HL-60 (cell line): ENCODE measurements at places on chromosomes 12 and 14.

- DNase-seq = no peak
Observed at GRCh38 chr14:57227083-57227482, 41.6 kb downstream of the EXOC5 start.

- no peak for DNase-seq
Observed at GRCh38 chr12:52832985-52833905, 866 bp downstream of the KRT79 start.

GRCh38 chr14:102232348-102232625 lies 72.7 kb downstream of the MOK start:
- DNase-seq = no peak

GRCh38 chr14:22634233-22634900 lies 9.8 kb downstream of the OR6J1 start:
- no peak for DNase-seq

DNA sequence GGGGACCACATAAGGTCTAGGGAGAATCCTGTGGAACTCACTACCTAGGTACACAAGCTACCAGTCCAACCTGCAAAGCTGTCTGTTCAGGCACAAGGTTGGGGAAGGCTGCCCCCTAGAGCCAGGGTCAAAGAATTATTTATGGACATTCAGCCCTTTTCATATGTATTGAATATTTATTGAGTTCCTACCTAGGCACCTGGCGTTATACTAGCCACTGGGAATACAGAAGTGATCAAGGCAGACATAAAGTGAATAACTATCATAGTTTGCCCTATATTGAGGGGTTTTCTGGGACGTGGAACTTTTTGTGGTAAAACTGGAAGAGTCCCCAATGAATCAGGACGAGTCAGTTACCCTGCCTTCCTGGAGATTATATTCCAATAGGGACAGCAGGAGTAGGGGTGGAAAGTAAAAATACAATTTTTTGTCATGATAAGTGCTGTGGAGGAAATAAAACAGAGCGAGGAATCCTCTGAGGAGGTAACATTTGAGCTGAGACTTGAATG lies 5.8 kb upstream of the SLC48A1 start:
- DNase-seq = peak; percentile 72

DNA sequence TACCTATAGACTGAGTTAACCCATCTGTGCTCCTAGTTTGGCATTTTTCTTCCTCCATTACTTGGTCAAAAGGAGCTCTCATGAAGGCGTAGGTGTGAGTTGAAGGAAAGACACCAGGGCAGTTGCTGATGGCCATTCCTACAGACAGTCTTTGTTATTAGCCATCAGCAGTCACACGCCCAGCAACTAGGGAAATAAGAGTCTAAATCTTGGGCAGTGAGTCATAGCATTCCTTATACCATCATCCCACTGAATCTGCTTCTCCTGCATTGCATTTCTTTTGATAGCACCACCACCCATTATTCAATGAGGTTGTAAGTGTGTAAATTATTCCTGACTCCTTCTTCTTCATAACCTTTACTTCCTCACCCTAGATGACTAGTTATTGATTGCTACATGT lies 150.9 kb upstream of the IGF1 start:
- no peak for DNase-seq

DNA sequence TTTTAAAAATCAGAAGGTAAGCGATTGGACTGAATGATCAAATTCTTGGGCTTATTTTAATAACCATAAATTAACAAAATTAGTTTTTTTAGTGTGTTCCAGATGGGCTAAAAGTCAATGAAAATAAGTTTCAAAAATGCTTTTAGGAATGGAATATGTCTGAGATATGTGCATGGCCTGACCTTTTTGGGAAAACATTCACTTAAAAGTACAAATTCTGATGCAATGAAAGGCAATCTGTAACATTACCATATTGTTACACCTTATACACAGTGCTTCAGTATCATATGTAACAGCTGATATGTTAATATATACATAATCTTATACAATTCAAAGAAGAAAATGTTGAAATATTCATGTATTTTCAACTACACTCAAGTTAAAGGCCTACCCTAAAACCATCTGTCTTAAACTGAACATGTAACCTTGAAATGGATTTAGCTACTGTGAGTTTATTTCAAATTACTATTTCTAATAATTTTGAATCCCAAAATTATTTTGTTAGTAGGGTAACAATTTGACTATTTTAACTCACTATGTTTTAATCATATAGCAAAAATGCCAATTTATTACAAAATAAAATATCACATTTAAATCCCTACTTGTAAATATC lies 84.8 kb downstream of the EEA1 start:
- DNase-seq = no peak

DNA sequence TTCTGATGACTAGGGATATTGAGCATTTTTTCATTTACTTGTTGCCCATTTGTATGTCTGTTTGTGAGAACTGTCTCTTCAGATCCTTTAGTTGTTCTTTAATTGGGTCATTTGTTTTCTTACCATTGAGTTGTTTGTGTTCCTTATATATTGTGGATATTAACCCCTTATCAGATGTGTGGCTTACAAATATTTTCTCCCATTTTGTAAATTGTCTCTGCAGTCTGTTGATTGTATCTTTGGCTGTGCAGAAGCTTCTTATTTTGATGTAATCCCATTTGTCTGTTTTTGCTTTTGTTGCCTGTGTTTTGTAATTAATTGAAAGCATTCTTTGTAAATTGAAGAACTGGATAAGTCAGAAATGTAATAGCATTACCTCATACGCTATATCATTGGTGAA lies 459.1 kb upstream of the FOXG1 start:
- DNase-seq = no peak

DNA sequence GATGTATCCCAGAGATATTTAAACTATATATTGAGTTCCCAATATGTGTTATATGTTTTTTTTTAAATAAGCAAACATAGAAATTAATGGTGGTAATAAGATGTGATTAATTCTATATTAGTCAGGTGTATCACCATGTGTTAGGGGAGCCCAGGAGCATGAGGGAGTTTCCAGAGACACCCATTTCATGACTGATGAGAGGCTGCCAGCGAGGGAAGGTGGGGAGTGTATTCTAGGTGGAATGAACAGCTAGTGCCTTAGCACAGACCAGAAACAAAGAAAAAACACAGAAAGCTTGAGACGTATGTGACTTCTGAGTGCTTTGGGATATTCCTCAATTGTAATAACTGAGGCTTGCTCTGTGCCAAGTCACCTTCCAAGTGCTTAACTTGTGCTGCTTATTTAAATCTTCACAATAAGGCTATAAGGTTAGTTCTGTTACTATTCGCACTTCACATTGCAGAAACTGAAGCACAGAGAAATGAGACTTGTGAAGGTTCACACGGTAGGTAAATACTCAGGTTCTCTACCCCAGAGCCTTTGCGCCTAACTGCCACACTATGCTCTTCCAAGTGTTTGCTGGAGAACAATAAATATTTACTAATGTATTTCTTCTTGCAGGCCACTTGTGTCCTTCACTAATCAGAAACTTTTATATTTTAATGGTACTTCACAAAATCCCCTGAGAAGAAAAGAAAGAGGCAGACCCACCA lies 17.9 kb upstream of the MGP start:
- no peak for DNase-seq

DNA sequence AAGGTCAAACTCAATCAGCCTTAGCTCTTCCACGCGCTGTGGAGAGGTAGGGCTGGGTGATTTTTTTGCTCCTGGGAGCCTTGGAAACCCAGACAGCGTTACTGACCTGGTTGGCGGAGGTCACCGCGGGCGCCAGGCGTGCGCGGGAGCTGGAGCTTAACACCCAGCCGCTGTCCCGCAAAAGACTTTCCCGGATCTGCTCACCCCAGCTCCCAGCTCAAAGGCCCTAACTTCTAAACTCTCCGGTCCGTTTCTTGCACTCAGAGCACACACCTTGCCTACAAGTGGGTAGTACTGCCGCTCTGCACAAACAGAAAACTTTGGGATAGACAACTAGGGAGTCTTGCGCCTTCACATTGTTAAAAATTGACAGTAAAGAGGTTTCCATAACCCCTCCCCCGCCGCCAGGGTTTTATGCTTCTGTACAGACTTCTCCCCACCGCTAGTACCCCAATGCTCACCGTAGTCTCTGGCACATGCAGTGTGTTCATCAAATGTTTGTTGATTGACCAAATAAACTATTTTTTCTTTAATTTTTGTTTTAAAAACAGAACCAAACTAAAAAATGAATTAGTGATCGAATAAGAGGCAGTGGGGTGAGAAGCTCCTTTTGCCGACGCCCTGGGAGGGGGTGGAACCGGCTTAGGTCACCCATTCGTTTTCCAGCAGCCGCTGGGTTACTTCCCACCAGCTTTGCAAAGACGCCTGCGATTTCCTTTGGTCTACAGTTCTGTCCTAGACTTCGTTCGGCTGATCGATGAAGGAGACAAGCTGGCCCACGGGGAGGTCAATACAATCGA lies 12.7 kb upstream of the TBX3 start:
- no peak for DNase-seq

GRCh38 chr14:23097786-23098185 lies 2.5 kb downstream of the C14orf119 start:
- no peak for DNase-seq

DNA sequence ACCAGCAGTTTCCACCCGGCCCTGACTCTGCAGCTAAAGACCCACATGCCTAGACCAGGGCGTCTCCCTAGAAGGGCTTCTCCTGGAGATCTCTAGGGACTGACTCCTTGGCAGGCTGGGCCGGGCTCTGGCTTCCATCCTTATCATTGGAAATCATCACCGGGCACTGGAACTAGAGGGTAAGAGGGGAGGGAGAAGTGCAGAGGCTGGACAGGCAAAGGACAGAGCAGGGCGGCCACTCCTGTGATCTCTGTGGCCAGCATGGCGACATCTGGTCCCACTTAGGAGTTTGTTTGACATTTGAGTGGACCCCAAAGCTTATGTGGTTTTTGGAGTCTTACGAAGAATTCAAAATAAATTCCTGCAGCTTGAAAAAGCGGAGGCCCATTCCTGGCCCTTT lies 7.1 kb downstream of the LTBP2 start:
- no peak for DNase-seq

GRCh38 chr12:115947696-115948062 lies 329.8 kb downstream of the MED13L start:
- DNase-seq = no peak

- DNase-seq = no peak
Observed at GRCh38 chr12:45742590-45742989, 13.1 kb downstream of the ARID2 start.

DNA sequence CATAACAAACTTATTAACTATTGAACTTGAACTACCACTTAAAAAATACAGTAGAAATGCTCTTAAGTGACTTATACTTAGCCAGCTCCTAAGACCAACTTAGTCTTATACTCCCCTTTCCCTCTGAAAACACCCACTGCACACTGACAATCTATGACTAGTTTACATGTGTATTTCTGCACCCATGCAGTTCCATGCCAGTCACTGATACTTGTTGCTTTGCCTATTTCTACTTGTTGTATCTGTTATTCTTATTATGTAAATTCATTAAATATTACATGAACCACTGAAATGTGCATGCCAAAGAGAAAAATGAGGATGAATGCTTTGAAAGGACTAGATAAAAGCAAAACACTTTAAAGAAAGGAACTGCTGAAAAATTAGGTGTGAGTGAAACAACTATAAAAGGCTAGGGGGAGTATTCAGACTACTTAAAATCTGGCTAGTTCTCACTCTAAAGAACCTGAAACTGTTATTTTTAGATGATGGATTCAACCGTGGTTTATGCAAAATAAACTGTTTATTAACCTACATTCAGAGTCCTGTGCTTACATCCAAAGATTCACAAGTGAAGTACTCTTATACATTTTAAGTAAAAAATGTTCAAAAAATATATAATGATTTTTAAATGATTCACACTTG lies 74.7 kb downstream of the RPS6KA5 start:
- DNase-seq = no peak

DNA sequence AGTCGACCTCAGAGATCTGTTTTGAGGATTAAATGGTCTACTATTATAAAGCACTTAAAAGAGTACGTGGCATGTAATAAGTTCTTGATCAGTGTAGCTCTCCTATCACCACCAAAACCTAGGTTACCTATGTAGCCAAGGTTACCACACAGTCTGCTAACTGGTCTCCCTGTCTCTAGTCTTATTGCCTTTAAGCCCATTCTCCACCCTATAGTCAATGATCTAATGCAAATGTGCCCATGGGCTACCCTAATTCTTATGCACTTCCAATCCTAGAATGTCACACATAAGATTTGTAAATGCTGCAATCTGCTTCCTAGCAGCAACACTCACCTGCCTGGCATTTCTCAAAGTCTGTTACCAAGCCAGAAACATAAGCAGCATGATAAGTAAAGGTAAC lies 44.9 kb downstream of the C2CD5 start:
- DNase-seq = no peak

DNA sequence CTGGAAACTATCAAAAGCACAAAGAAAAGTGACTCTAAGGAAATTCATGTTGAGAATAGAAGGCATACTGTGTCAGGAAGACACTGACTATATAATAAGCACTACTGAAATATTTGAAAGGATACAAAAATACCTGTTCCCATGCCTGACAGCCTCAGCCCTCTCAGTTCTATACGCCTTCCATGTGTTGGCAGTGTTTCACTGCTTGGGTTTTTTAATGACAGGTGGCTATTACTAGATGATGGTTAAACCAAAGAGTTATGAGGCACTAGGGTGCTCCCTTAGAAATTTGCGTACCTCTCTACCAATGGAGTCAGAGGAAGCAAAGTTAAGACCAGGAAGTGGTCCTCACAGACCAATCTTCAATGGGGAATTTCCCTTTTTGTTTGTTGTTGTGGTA lies 25.6 kb upstream of the SLC5A8 start:
- DNase-seq = no peak

- no peak for DNase-seq
Observed at GRCh38 chr12:114415525-114415868, 9.6 kb upstream of the TBX5 start.

DNA sequence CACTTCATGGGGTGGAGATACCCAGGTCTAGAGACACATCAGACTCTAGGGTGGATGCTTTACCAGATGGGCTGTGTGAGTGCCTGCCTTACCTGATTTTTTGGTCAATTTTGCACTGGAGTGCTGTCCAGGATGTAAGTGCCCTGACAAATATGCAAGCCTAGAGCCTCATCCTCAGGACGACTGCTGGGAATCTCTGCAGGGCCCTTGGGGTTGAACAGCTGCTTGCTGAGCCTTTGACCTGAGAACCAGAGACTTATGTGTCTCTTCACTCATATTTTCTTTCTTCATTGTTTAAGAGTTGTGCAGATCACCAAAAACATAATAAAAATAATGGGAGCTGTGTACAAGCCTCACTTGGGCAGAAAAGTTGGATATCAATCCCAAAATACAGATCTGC lies 551.5 kb upstream of the ATP2B1 start:
- no peak for DNase-seq

GRCh38 chr12:1481906-1482305 lies 112.5 kb downstream of the FBXL14 start:
- DNase-seq = no peak

DNA sequence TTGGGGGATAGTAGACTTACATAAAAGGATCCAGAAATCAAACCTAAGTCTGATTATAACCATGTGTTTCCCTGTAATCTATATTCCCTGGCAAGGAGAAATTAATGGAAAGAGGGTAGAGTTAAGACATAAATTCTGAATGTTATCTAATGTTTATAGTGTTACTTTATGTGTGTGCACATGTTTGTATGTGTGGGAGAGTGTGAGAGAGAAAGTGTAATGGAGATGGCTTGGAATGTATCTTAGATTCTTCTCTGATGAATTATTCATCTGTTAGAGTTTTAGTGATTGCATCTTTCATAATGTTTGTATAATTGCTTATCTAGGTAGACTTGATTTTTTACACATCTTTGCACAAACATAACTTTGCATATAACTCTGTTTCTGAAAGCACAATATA lies 490.9 kb downstream of the FLRT2 start:
- DNase-seq = no peak

- no peak for DNase-seq
Observed at GRCh38 chr12:96906498-96906848, 584 bp upstream of the NEDD1 start.

GRCh38 chr14:45905672-45906071 lies 652.7 kb upstream of the MIS18BP1 start:
- no peak for DNase-seq
